ENCODE measurements at places on chromosomes 5 and 9.

GRCh38 chr9:99266255-99267023 lies 44.4 kb downstream of the SEC61B start:
- peak; percentile 45 for DNase-seq

DNA sequence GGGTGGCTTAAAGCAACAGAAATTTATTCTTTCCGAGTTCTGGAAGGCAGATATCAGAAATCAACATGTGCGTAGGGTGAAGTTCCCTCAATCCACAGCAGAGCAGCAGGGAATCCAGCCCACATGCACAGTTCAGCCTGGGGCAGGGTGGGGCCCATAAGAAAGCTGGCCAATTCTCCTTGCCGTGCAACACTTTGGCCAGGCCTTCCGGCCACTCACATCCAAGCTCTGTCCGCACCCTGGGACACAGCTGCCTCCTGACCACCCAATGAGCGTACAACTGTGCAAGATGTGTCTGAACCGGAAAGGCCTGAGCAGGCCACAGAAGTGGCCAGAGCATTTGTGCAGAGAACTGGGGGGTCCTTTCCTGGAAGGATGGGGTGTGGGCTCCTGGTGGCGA lies 274.9 kb downstream of the GADD45G start:
- DNase-seq, result no peak

- DNase-seq, result no peak
Measured at GRCh38 chr5:102036927-102037326, 259.2 kb downstream of the SLCO4C1 start.

DNA sequence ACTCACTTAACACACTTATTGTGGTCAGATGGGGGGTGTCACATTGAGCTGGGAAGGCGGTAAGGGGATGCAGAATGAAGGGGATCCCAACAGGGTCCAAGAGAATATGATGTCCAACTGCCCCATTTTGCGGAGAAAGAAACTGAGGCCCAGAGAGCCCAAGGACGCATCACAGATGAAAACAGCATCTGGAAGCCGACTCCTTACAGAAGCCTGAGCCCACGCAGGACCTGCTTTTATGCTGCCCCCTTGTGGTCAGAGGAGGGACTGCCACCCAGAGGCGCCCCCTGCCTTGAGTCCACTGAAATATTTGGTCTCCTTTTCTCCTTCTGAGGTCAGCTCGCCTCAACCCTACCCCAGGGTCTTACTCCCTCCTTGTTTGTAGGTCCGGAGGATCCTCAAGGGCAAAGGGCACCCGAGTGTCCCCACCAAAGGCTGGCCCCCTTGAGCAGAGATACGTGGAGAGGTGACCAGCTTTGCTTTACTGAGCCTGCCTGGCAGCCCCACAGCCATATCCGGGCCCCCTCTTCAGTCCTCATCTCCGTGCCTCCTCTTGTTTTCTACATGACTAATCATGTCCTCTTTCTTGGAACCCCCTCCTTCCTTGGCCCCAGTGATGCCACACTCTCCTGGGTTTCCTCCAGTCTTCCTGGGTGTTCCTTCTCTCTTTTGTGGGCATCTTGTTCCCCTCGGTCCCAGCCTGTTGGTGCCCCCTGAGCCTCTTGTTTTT lies 30.0 kb upstream of the TTLL11 start:
- peak; percentile 53 for DNase-seq

GRCh38 chr5:36792560-36793180 lies 83.9 kb upstream of the NIPBL start:
- DNase-seq, result no peak

DNA sequence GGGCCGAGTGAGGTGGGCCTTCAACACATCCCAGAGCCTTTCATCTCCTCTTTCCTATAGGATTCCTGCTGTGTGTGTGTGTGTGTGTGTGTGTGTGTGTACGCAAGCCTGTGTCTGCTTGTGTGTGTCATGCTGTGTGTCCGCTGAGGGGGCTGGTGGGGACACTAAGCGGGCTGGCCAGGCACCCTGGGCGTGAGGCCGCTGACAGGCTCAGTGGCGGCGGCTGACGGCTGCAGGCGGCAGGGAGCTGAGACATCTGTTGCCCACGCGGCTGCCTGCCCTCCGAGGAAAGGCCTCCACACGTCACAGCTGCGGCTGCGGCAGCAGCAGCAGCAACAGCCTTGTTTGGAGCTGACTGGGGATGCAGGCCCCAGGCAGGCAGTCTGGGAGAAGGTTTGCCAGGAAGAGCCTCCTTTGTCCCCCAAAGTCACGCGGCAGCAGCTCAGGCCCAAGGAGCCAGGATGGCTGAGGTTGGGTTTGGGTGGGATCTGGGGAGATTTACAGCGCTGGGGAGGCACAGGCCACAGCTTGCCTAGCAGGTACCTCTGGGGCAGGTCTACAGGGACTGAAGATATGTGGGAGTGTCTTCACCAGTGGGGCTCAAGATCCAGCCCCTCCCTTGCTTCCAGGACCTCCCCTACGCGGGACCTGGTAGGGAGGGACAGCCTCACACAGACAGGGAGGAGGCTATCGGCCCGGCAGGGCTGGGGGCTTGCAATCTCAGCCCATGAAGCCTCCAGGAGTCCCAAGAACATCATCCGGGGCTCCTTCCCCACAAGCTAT lies 1.8 kb downstream of the PDLIM4 start:
- no peak for DNase-seq

- DNase-seq, result no peak
Measured at GRCh38 chr5:33850100-33850594, 41.6 kb downstream of the ADAMTS12 start.

DNA sequence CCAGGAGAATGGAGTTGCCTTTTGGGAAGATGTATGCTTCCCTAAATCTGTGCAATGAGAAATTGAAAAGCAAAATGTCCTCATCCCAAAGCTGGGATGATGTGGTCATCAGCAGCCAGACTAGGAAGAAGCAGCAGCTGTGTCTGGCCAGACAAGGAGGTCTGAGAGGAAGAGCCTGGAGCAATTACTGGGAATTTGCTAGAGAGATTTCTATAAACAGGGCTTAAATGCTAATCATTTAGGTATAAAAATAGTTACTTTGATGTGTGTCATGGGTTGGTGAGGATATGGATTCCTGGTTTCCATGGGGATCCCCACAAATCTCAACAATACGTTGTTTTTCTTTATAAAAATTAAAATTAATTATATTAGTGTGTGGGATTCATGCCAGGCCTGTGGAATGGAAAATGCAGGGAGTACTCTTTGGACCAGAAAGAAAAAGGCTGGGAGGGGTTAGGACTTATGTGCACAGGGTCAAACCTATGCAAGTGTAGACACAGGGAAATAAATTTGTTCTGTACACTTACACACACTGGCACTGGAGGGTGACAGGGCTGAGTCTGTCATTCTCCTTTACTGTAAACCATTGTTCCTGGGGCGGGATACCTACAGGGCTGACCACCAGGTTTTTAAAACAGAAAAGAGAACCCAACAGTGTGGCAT lies 58.7 kb upstream of the TRPC7 start:
- no peak for DNase-seq

DNA sequence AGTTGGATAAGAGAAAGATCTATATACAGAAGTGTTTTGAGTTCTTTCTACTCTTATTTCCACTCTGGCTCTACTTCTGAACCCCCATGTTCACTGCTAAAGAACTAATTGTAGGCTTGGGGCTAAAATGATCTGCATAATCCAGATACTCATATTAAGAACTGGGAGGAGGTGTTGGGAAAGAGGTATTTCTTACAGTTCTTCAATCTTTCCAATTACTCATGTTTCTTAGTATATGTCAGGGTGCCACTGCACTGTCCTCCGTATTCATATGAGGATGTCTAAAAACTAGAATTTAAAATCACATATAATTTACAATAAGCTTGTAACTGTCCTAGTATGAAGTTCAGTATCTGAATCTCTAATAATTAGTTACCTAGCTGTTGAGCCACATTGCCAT lies 12.7 kb downstream of the NIPBL start:
- no peak for DNase-seq

- no peak for DNase-seq
Measured at GRCh38 chr9:100959226-100959625, 69.3 kb upstream of the PLPPR1 start.

DNA sequence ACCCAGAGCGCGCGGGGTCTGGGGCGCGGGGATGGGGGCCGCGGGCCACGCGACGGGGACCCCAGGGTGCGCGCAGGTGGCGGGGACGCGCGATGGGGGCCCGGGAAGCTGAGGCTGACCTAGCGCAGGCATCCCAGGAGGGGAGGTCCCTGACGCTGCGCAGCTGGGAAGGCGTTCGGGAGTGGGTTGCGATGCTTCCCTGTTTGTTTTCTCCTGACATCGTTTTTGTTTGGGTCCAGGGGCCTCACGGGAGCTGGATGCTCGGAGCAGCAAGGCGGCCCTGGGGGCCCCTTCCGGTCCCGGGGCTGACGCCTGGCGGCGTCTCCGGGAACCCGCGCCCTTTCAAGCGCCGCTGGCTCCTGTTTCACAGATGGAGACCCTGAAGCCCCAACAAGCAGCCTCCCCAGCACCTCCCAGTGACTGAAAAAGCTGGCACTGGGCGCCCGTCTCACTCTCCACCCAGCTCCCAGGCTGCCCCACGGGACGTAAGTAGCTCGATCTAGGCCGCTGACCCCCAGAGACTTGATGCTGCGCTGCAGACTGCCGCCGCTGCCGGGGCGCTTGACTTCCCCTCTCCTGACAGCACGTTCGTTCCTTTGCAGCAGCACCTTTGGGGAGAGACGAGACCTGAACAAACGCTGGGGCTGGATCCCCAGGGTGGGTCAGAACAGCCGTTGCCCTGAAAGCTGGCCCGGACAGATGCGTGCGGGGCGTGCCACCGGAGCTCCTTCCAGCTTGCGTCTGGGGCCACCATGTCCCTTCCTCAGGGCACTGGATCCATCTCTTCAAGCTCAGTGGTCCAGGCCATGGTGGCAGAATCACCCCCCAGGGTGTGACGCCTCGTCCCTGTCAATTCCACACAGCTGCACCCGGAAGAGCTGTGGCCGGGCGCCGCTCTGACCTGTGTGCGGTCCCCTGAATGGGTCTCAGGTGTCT lies 593 bp downstream of the BRD3OS start:
- peak; percentile 20 for DNase-seq

DNA sequence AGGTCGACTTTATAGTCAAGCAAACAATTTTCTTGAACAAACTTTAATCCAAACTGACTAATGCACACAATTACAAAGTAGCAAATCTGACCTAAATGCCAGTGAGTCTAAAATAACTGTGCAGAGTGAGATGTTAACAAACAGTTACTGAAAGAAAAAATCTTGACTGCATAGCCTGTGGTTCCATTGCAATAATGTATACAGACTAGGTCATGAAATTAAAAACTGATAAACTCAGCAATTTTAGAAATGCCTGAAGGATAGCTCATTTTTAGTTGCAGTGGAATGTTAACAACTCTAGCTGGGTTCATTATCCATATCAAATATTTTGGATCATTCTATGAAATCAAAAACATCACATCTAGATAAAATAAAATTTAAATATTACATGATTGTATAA lies 73.4 kb upstream of the CDH12 start:
- DNase-seq, result no peak

DNA sequence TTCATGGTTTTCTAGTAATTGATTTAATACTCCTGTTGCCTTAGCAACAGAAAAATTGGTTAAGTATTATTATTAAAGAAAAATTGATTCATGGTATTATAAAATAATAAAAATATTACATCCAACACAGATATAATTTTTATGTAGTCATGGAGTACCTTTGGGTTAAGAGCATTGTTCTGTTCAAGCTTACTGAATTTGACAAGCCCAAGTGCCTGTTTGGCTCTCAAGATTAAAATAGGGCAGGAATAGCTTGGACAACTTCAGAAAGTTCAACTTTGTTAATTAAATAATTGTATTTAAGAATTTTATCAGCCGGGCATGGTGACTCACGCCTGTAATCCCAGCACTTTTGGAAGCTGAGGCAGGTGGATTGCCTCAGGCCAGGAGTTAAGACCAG lies 82.0 kb downstream of the NIPBL start:
- no peak for DNase-seq

- no peak for DNase-seq
Measured at GRCh38 chr9:68843239-68843638, 138.2 kb downstream of the PIP5K1B start.

DNA sequence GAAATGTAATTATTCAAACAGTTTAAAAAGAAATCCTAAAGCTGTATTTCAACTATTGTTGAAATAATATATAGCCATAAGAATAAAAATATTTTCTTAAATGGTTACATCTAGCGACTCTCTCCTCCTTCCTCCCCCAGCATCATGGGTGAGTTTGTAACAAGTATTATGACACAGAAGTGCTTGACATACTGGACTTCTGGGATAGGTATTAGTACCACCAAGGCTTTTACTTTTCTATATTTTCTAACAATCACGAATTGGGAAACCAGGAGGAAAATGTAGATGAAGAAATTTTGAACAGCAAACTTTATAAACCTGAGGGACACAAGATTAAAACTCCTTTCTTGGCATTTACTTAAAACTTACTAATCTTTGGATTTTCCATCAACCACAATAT lies 4.4 kb downstream of the RORB start:
- DNase-seq, result no peak

- DNase-seq, result no peak
Measured at GRCh38 chr9:98479967-98480847, 224.8 kb upstream of the TBC1D2 start.
